ENCODE measurements at places on chromosomes 7 and 10. TPM values are rescaled to one million over a fixed set of nuclear protein-coding genes. Genes with fewer than 3 reads are reported as not detected.

GRCh38 chr10:76954838-76955237 lies 682.8 kb downstream of the KCNMA1 start:
- no peak for DNase-seq
- H3K4me1 ChIP-seq: no peaks in the 10 kb centered on the region
- no peaks in the 10 kb centered on the region for H3K36me3 ChIP-seq
- H3K27ac ChIP-seq: no peak overlapping the region

GRCh38 chr7:33802600-33802999 lies 102.7 kb upstream of the BMPER start:
- DNase-seq: no peak
- H3K27me3 ChIP-seq: no peaks in the 10 kb centered on the region
- no peak overlapping the region for H3K27ac ChIP-seq
- H3K4me1 ChIP-seq: peaks cover 9% of the 10 kb centered on the region
- H3K4me3 ChIP-seq: no peak overlapping the region

DNA sequence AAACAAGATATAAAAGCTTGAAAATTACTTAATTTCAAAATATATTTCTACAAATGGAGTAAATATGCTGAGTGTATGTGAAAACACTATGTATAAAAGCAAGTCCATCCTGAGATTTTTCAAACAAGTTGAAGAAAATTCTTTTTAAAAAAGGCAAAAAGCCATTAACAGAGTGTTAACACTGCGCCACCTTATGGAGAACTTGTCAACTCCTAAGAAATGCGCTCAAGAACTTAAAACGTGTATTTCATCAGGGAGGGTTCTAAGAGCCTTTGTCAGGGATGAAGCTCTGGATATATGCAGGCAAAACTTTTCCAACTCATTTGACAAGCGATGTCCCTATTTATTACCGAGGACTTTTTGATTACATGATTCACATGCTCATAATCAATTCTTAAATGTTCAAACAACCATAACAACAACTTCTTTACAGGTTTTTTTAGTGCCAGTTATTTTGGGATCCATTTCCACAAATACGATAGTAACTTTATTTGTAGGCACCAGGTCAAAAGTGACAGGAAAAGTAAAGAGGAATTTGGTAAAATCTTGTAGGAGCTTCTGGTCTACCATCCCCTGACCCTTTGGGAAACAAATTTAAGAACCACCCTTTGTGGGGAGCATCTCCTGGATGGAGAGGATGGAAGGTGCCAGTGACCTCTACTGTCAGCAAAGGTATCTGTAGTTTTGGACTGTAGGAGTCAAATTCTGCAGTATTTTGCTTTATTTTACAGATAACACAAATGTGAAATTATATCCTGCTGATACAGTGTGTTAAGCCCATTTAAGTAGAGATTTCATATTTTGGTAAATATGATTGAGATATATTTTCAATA lies 23.2 kb downstream of the CALCR start:
- H3K4me3 ChIP-seq: no peak overlapping the region
- no peaks in the 10 kb centered on the region for H3K4me1 ChIP-seq
- H3K27ac ChIP-seq: no peak overlapping the region

- peaks cover 11% of the 10 kb centered on the region for H3K36me3 ChIP-seq
- H3K27ac ChIP-seq: peak overlapping the region; percentile 39
- no peak for DNase-seq
- peak overlapping the region; percentile 13 for H3K4me3 ChIP-seq
- peaks cover 5% of the 10 kb centered on the region for H3K4me1 ChIP-seq
Measured at GRCh38 chr10:5449227-5449626, 36.9 kb downstream of the NET1 start.

GRCh38 chr10:68171539-68172080 lies 60.3 kb downstream of the ATOH7 start:
- H3K27ac ChIP-seq: no peak overlapping the region
- no peaks in the 10 kb centered on the region for H3K27me3 ChIP-seq
- peaks cover 2% of the 10 kb centered on the region for H3K4me1 ChIP-seq
- H3K36me3 ChIP-seq: peaks cover 3% of the 10 kb centered on the region

DNA sequence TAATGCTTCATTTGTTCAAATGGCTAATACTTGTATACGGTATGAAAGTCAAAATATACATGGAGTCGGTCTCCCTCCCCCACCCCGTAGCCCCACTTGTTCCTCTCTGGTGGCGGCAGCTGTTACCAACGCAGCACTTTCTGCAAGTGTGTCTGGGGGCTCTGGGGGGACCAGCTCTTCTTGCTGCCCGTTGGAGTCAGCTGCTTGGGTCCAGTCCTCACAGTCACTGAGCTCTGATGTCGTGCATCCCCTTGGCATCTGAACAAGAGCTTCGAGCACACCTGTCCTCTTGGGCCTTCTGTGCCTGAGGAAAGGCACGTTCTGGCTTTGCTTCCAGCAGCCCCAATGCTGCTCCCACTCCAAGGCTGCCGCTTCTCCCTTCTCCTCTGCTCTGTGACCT lies 493.1 kb downstream of the PLXNA4 start:
- H3K4me1 ChIP-seq: peaks cover 4% of the 10 kb centered on the region
- H3K27me3 ChIP-seq: peaks cover 20% of the 10 kb centered on the region
- no peak overlapping the region for H3K4me3 ChIP-seq
- H3K27ac ChIP-seq: no peak overlapping the region
- no peaks in the 10 kb centered on the region for H3K36me3 ChIP-seq
- no peak for DNase-seq

- H3K27me3 ChIP-seq: no peaks in the 10 kb centered on the region
- peak; percentile 6 for DNase-seq
- no peaks in the 10 kb centered on the region for H3K36me3 ChIP-seq
- no peak overlapping the region for H3K4me3 ChIP-seq
- no peaks in the 10 kb centered on the region for H3K4me1 ChIP-seq
- no peak overlapping the region for H3K27ac ChIP-seq
Measured at GRCh38 chr10:26334932-26335573, 103.1 kb upstream of the APBB1IP start.

- H3K4me1 ChIP-seq: peaks cover 7% of the 10 kb centered on the region
- H3K4me3 ChIP-seq: no peak overlapping the region
- peak; percentile 81 for DNase-seq
- no peaks in the 10 kb centered on the region for H3K36me3 ChIP-seq
- H3K27ac ChIP-seq: peak overlapping the region; percentile 78
- H3K27me3 ChIP-seq: no peaks in the 10 kb centered on the region
Measured at GRCh38 chr7:39650676-39651075, 27.3 kb downstream of the RALA start.

DNA sequence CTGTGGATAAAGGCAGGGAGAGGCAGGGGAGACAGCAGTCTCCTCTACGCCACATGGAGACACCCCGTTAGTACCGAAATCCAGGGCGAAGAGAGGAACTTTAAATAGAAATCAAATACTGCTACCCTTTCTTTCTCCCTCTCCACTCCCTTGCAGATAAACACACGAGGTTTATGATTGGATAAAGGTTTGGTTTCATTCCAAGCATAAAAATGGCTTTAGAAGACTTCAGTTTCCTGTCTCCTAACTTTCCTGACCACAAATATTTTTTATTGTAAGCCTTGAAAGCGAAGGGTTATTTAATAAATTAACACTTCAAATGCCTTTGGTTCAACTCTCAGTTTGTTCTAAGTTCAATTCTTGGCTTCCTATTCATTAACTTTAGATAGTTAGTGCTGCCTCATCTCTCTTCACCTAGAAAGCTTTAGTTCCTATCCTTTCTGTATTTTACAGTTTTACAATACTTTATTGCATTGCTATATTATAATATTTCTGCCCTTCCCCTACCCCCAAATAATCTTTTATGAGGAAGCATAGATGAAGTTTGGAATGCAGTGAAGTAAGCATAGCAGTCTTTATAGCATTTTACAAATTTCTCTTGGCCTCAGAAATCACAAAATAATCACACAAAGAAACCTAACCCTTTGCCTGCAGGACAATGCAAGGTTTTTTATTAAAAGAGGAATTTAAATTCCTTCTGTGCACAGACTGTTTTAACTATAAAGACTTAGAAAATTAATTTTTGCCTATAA lies 31.5 kb upstream of the ARID5B start:
- H3K27me3 ChIP-seq: no peaks in the 10 kb centered on the region
- DNase-seq: peak; percentile 73
- H3K36me3 ChIP-seq: no peaks in the 10 kb centered on the region
- H3K27ac ChIP-seq: peak overlapping the region; percentile 98
- peaks cover 17% of the 10 kb centered on the region for H3K4me1 ChIP-seq
- H3K4me3 ChIP-seq: peak overlapping the region; percentile 29

GRCh38 chr10:51510231-51510630 lies 189.2 kb downstream of the CSTF2T start:
- no peaks in the 10 kb centered on the region for H3K27me3 ChIP-seq
- no peaks in the 10 kb centered on the region for H3K4me1 ChIP-seq
- no peaks in the 10 kb centered on the region for H3K36me3 ChIP-seq
- no peak overlapping the region for H3K4me3 ChIP-seq
- DNase-seq: peak; percentile 53

- no peak for DNase-seq
- H3K4me3 ChIP-seq: no peak overlapping the region
- H3K27ac ChIP-seq: no peak overlapping the region
- H3K36me3 ChIP-seq: no peaks in the 10 kb centered on the region
Measured at GRCh38 chr10:125201791-125202622, 41.6 kb upstream of the CTBP2 start.

DNA sequence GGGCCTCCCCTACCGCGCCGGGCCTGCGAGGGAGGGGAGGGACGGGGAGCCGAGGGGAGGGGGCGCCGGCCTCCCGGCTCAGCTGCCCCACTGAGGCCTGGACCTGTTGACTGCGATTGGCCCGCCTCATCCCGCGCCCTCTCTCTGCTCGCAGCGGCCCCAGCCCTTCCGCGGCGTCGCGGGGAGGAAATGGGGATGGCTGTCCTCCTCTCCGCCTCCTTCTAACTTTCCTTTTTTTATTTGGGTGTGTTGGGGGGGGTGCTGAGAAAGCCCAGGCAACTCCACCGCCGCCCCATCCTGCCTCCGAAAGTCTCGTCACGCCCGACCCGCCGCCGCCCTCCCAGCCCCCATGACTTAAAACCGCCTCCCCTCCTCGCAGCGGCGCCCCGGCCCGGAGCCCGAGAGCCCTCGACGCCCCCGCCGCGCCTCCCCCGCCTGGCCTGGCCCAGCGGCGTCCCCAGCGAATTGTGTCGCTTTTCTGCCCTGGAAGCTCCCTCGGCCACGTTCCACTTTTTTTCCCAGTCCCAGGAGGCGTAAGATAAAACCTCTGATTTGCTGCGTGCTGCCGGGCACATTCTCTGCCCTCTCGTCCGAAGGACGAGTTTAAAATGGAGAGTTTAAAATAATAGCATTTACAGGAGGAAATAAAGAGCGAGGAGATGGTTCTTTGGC lies 842 bp upstream of the SKIDA1 start:
- H3K4me3 ChIP-seq: peak overlapping the region; percentile 55
- no peaks in the 10 kb centered on the region for H3K36me3 ChIP-seq
- peaks cover 3% of the 10 kb centered on the region for H3K4me1 ChIP-seq
- no peaks in the 10 kb centered on the region for H3K27me3 ChIP-seq
- H3K27ac ChIP-seq: peak overlapping the region; percentile 98
- peak; percentile 64 for DNase-seq

- H3K4me3 ChIP-seq: no peak overlapping the region
- H3K27me3 ChIP-seq: no peaks in the 10 kb centered on the region
- H3K27ac ChIP-seq: no peak overlapping the region
- DNase-seq: no peak
- H3K4me1 ChIP-seq: no peaks in the 10 kb centered on the region
- peaks cover 41% of the 10 kb centered on the region for H3K36me3 ChIP-seq
Measured at GRCh38 chr7:29953726-29954347, 35.8 kb downstream of the SCRN1 start.

- H3K36me3 ChIP-seq: no peaks in the 10 kb centered on the region
- H3K27ac ChIP-seq: no peak overlapping the region
- H3K27me3 ChIP-seq: no peaks in the 10 kb centered on the region
- DNase-seq: no peak
- H3K4me1 ChIP-seq: no peaks in the 10 kb centered on the region
Measured at GRCh38 chr7:21480693-21481403, 53.0 kb downstream of the SP4 start.

DNA sequence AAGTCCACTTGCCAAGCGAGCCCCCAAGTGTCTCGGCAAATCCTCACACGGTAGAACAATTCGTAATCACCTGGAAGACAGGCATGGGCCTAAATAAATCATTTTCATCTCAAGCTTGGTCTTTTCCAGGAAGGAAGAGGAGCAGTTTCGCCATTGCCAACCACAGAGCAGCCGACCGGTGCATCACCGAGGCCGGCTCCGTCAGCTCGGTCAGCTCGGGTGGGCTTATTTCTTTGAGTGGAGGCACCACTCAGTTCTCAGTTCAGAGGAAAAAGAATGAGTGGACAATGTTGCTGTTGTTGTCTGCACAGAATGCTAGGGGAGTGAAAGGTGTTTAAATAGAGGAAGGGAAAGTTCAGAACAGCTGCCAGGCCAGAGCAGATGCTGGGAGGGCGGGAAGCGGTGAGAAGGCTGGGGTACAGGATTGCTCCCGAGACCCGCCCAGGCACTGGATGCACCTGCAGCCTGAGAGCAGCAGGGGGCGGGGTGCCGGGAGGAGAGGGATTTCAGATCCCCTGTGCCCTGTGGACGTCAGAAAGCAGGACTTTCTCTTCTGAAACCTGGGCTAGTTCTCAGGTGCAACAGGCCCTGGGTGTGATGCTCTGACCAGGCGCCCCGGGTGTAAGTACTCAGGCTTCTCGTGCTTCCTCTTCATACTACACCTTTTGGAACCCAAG lies 17.7 kb upstream of the IGFBP3 start:
- H3K4me3 ChIP-seq: no peak overlapping the region
- no peak for DNase-seq
- H3K4me1 ChIP-seq: no peaks in the 10 kb centered on the region

DNA sequence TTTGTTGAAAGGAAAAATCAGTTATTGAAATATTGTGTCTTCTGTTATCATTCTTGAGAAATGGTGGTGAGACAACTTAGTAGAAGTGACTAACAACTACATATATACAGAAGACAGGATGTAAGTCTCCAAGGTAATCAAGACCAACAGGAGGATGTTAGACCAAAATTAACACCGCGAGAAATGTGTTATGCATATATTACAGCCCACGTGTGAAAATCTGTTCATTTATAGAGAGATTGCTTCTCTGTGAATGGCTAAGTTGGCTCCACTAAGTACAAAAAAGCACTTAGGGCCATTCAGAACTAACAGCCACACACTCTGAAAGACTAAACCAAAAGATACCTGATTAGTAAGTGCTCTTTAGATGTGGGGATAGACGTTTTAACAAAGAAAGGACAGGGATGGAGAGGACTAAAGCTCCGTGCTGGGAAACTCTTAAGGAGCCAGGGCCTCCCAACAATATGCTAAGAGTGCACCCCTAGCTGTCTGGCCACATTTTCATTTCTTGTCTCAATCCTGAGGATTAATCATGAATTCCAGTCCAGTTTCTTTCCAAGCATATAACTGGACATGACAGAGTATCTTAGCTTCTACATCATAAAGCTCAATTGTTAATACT lies 26.5 kb downstream of the HDAC9 start:
- H3K4me1 ChIP-seq: peaks cover 5% of the 10 kb centered on the region
- no peak overlapping the region for H3K4me3 ChIP-seq
- no peaks in the 10 kb centered on the region for H3K36me3 ChIP-seq
- peak; percentile 17 for DNase-seq

GRCh38 chr7:47342296-47343060 lies 239.4 kb downstream of the TNS3 start:
- H3K27ac ChIP-seq: no peak overlapping the region
- no peaks in the 10 kb centered on the region for H3K27me3 ChIP-seq
- peaks cover 32% of the 10 kb centered on the region for H3K36me3 ChIP-seq

Gene TMEM120A
- 32.1 TPM for total RNA-seq

Gene ADAMTS14
- total RNA-seq: under 0.01 TPM

Gene TCTN3
- 26.9 TPM for total RNA-seq

Gene FEZF1
- not detected for total RNA-seq

All from IMR-90 (cell line).